ENCODE measurements at places on chromosomes 1 and 21.

DNA sequence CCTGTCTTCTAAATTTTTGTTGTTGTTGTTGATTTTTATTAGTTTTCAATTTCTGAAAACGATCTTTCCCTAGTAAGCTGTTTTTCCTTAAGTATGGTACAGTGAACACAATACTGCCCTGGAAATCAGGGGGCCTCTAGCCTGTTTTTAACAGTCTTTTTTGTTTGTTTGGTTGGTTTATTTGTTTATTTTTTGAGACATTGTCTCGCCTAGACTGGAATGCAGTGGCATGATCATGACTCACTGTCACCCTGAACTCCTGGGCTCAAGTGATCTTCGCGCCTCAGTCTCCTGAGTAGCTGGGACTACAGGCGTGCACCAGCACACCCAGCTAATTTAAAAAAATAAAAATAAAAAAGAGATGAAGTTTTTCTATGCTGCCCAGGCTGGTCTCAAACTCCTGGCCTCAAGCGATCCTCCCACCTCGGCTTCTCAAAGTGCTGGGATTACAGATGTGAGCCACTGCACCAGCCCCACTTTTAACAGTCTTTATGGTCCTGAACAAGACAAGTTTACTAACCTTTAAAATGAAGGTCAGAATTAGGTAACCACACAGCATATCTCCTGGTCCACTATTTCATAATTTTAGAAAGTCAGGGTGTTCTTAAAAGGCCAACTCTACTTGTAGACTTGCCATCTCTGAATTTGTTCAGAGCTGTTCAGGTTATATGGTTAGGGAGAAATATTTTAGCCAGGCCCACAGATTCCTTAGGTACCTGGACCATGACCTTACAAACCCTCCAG is 35.4 kb downstream of the TBCE start:
- no peak for DNase-seq

DNA sequence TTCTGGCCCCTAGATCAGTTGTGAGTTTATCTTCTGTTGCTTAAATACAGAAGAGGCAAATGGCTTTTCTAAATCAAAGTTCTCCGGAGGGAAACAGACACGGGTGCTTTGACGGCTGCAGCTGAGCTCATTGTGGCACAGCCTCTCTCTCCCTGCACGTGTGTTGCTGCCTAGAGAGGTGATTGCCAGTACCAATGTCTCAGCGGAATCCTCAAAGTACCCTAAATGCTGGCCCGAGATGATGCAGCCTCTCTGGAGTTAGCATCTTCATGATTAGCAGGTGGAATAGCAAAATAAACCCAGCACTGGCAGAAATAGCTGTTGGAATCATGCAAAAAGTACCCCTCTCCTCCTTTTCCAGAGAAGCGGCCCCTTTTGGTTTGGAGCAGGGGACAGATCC is 192.2 kb downstream of the PRDM2 start:
- no peak for DNase-seq

DNA sequence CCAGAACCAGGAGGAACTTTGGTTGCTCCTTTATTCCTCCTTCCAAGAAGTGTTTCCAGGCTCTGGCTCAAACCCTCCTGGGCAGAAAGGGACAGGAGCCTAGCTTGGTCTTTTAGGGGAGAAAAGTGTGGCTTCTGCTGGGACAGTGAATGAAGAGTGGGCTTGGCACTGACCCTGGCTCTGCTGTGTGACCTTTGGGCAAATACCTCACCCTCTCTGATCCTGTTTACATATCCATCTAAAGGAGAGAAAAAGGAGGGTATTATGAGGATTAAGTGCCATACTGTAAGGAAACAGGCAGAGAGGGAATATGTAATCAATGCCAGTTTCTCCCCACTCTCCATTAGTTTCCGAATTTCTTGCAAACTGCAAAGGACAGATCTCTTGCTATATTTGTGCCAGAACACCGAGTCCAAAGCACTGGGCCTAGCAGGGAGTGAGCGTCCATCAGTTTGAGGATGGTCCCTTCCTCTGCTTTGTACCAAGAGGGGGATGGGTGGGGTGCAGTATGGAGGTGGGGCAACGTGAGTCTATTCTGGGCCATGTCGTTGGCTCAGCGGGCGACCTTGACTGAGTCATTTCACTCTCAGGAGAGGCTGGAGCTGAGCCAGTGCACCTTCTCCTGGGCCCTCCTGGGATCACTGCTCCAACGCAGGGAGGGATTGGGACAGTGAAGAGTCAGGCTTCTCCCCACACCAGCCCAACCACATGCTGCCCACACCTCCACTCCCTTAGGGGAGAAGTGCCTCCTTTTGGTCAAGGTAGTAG is 38.4 kb downstream of the IGSF21 start:
- DNase-seq = no peak

- DNase-seq = no peak
Observed at GRCh38 chr1:164311377-164311776, 247.6 kb upstream of the PBX1 start.

DNA sequence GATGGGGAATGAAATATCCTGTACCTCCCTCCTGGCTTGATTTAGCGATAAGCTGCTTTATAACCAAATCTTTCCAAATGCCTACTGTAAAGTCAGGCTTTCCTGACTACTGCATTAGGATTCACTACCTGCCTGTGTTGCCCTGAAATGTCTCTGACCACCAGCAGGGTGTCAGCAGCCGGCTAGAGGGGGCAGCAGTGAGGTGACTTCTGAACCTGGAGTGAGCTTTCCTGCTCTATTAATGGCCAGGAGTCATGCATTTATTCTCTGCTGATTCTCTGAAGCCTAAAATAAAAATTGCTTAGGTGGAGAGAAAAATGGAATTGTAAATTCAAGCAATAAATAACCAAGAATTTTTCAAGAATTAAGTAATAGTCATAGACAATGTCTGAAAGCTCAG is 2.5 kb downstream of the BACE2 start:
- no peak for DNase-seq

DNA sequence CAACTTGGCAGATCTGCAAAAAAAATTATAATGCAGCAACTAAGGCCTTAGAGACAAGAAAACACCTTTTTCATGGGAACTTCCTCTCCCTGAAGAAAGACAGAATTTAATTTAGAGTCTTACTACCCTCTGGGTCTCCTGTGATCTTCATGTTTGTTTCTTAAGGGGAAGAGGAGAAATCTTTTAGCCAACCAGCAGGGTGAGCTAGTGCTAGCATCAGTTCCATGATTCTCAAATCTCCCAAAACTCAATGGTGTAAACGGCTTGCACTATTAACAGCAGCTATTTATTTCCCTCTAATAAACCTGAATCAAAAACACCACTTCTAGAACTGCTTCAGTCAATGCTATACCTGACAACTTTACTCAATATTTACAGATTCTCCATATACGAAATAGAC is 3.8 kb downstream of the ZNF644 start:
- DNase-seq = no peak

GRCh38 chr21:29888437-29888836 is 51.4 kb downstream of the GRIK1 start:
- DNase-seq = no peak

DNA sequence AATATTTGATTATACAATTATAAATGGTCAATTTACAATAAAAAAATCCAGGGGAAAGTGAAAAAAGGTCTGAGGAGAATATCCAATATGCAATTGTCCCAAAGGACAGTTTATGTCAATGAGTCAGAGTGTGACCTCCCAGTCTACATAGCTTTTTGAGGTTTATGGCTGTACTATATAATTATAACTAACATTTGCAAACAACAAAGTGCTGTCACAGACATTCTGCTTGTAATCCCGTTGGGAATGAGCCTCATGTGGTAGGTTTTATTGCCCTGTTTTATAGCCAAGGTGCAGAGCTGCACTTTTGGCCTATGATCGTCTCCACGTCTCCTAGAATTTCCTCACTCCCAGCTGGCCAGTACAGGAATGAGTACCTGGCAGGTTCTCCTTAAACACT is 103.8 kb downstream of the ADSS2 start:
- no peak for DNase-seq

DNA sequence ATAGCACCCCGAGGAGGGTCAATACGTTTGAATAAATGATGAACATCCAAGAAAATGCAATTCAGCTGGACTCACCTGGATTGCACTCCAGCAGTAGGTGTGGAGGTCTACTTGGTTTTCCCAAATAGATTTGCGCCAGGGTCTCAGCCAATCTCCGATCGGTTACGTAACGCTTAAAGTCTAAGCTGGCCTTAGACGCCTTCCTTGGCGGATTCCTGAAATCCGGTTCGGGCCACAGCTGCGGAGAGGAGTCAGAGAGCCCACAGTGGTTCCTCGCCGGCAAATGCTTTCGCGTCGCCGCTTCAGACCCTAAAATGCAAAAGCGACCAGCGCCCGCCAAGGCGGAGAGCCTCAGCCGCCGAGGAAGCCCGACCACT is 322 bp downstream of the TFB2M start:
- peak; percentile 33 for DNase-seq

- peak; percentile 90 for DNase-seq
Observed at GRCh38 chr1:113928941-113929749, at the start of gene HIPK1. Gene HIPK1 (plus strand): TSS chr1:113929324.

GRCh38 chr1:57671750-57672149 is 247.9 kb upstream of the DAB1 start:
- no peak for DNase-seq

- DNase-seq = no peak
Observed at GRCh38 chr1:208919371-208919770, 664.1 kb upstream of the CAMK1G start.

Data from NCI-H1092 (cell line).